ENCODE measurements at places on chromosomes 3 and 15.
A peak's percentile ranks its signal among the peaks of the same experiment; 100 is the strongest.

GRCh38 chr3:122233101-122233952, 49.9 kb downstream of the CASR start:
- DNase-seq: no peak

GRCh38 chr15:37940876-37941275, 6.4 kb downstream of the TMCO5A start:
- no peak for DNase-seq

- no peak for DNase-seq
Observed at GRCh38 chr3:12986986-12987385, 86.2 kb downstream of the IQSEC1 start.

DNA sequence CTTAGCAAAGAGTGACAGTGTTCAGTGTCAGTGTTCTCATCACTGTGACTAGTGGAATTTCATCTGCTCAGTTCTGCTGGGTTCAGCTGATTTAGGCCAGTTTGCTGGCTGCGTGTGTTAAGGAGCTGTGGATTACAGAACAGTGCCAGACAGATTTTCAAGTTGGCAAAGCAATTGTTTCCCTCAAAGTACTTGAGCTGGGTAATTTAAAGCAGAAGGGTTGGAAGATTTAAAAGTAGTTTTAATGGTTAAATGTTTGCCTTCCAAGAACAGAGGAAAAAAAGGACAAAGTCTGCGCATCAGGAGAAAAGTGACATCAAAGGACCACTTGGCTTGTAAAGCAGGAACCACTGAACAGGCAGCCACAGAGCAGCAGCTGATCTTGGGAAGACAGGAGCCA, 8.7 kb downstream of the ESYT3 start:
- DNase-seq: no peak

DNA sequence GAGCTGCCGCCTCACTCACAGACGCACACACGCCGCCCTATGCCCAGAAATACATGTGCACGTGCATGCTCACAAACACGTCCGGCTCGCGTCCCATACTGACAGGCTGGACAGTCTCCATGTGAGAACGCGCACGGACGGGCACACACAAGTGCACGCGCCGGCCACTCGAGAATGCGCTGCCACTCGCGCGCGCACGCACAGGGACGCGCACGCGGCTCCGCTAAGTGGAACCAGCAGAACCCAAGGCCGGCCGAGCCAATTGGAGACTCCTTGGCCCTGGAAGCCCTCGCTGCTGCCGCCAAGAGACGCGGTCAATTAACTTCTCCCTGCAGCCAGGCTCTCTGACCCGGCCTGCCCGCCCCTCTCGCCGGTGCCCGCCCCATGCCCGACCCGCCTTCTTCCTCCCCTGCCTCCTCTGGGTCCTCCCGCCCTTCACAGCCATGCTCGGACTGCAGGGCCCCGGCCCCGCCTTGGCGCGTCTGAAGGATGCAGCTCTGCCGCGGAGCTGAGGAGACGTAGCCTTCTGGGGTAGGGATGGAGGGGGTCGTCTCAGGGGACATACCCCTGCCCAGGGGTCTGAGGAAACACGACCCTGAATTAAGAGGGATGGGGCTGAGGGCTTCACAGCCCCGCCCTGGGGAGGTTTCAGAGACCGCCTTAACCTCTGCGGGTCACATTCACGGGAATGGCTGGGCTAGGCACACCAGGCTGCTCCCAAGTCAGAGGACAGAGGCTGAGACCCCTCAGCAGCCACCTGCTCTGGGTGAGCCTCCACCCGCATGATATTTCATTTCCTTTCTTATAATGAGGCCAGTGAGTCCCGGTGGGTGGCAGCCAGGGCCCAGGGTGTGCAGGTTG, 15.0 kb downstream of the PTH1R start:
- DNase-seq: peak; percentile 34

DNA sequence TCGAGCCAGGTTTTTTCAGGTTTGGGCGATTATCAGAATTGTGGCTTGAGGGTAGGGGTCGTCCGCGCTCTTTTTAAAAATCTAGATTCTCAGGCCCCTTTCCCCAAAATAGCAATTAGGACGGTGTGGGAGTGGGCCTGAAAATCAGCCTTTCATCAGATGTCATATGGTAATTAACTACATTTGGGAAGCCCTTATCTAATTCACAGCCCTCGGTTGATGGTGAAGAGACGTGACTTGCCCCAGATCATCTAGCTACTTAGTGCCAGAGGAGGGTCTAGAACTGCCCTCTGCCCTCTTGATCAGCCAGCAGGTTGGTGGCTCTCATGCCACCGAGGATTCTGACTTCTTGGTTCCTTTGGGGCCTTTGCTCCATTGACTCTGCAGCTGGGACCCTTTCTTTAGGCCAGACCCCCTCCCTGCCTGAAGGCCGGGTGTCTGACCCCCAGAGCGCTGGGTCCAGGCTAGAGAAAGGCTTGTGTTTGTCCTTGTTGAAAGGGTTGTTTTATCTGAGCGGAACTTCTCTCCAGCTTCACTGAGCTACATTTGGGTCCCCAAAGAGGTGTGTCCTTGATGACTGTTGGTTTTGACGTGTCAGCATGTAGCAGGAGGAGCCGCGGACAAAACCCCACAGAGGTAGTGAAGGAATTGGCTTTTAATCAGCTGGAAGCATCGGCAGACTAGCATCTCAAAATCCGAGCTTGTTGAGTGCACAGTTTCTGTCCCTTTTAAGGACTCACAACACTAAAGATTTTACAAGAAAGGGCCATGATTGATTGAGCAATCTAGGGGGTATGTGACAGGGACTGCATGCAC, 857 bp downstream of the AEN start:
- DNase-seq: peak; percentile 51

- DNase-seq: no peak
Observed at GRCh38 chr3:164539215-164539614, 539.1 kb downstream of the SI start.

DNA sequence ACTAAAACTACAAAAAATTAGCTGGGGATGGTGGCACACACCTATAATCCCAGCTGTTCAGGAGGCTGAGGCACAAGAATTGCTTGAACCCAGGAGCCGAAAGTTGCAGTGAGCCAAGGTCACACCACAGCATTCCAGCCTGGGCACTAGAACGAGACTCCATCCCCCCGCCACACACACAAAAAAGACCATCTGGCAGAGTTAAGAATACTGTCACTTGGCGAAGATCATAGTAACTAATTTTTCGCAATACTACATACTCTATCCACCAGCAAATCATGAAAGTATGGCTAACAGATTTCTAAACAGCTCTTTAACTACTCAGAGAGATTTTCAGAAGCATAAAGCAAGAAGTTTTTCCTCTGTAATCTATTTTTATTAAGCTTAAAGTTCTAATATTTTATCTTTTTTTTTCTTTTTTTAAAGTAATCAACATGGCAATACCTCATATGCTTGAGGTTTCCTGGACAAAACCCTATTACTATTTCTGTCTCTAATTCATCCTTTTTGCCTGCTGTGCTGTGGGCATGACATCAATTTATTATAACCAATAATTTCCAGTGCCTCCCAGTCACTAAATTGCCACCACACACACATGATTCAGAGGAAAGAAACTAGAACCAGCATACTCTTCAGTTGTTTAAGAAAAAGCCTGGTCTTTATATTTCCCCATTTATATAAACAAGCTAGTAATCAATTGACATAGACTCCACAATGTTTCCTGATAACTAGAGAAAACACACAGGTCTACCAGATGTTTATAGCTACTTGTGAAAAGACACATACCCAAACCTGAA, 46.9 kb downstream of the CHSY1 start:
- DNase-seq: peak; percentile 21

DNA sequence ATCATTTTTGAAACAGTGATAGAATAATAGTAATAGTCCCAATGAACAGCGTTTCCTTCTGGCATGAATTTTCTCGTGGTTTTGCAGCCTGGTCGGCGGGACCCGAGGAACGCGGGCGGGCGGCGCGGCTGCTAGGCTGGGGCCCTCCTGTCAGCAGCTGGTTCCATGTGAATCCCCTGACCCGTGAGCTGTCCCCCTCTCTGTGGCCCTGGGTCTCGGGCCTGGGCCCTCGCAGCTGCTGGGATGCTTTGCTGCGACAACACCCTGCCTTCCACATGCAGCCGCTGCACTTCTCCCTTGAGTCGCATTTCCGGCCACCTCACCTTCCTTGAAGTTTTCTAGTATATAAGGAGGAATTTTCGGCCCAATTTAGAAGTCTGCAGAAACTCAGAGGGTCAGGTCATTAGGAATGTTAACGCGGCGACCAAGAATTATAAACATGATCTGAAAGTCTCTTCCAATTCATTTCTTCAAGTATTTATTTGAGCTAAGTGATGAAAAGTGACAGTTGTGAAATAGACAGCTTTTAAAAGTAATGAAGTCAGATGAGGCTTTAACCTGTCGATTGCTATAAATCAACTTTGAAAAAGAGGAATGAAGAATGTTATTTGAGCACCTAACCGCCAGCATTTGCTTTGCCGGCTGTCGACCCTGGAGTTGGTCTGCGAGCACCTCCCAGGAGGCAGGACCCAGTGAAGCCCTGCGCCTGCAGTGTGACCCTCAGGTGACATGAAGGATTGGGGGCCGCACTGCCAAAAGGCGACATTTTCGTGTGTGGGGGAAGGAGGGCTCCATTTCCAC, 27.7 kb downstream of the NR2F2 start:
- DNase-seq: no peak

GRCh38 chr15:65087873-65088642, 11.5 kb downstream of the KBTBD13 start:
- no peak for DNase-seq

DNA sequence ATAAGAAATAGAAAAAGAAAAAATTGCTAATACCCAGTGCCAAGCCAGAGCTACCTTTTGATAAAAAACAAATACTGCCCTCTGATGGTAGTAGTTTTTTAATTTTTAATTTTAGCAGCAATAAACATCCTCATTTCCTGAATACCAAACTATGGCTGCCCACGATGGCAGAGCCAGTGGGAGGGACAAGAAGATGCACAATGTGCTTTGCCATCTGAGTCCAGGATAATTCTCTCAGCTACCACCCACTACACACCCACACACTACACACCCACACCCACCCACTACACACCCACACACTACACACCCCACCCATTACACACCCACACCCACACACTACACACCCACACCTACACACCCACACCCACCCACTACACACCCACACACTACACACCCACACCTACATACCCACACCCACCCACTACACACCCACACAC, 17.8 kb downstream of the CEP19 start:
- DNase-seq: no peak

DNA sequence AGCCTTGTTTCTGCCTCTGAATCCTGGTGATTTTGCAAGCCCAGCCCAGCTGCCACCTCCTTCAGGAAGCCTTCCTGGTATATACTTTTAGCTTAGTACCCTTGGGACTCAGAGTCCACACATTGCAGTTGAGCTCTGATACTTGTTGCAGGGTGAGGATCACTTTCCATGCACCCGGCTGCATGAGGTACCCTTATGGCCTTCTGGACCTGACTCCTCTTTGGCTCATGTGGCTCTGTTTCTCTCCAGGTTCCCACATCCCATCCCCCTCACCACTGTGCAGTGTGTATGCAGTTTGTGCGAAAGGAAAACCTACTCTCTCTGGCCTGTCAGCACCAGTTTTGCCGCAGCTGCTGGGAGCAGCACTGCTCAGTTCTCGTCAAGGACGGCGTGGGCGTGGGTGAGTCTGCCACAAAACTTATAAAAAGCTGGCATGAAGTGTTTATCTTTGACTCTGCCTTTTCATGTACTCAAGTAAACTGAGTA, 23.1 kb upstream of the P4HTM start:
- DNase-seq: no peak

- DNase-seq: peak; percentile 52
Observed at GRCh38 chr15:56978898-56979662, 60.6 kb downstream of the TCF12 start.

DNA sequence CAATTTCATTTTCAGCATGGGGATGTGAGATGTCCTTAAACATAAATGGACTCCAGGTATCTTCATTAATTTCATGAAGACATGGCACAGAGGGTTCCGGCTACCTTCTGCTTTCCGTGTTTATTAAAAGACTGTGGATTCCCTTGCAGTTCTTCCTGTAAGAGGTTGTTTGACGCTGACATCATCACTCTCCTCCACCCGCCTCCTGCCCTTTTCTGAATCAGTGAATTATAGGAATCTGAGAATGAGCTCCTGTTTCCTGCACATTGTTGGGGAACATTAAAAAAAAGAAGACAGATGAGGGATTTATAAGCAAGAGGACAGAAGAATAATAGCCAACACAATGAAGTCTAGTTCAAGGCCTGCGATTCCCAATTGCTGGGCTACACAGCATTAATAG, 191.3 kb downstream of the LPP start:
- peak; percentile 90 for DNase-seq

DNA sequence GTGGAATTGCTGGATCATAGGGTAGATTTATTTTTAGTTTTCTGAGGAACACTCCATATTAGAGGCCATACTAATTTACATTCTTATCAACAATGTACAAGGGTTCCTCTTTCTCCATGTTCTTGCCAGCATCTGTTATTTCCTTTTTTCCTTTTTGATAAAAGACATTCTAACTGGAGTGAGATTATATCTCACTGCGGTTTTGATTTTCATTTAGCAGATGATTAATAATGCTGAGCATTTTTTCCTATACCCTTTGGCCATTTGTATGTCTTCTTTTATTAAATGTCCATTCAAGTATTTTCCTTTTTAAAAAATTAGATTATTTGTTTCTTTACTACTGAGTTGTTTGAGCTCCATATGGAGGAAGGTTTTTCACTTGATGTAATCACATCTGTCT, 1189.5 kb downstream of the ZPLD1 start:
- no peak for DNase-seq

DNA sequence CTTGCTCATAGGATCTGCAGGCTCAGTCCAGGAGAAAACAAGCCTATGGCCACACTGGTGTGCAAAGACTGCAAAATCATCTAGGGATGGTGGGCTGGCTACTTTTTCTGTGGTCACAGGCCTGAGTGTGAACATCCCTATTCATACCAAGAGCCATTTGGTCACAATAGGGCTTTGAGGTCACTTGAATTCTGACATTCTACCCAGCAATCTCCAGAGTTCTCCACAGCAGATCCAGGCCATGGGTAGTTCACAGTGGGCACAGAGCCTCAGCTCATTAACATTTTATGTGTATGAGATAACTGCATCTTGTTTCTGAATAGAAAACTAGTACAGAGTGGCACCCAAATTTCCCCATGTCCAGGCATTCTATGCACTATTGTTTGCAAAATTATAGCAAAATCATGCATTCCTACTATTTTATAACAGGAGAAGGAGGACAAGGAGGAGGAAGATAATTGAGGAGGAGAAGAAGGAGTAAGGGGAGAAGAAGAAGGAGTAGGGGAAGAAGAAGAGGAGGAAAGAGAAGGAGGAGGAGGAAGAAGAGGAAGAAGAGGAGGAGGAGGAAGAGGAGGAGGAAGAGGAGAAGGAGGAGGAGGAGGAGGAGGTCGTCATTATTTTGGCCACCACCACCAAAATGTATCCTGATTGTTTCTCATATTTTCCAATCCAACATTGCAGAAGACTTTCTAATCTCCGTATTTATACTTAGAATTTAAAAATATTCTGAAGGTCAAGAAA, 129.0 kb downstream of the SEMA6D start:
- DNase-seq: no peak

- no peak for DNase-seq
Observed at GRCh38 chr3:72549761-72550581, 298.3 kb downstream of the SHQ1 start.

- DNase-seq: no peak
Observed at GRCh38 chr3:123444744-123445143, 4.1 kb downstream of the ADCY5 start.

Data from astrocyte (in vitro differentiated cells and primary cell).